ENCODE measurements at places on chromosomes 13 and 19.

- no peak for DNase-seq
Observed at GRCh38 chr19:41299046-41299754, 10.8 kb upstream of the CCDC97 start.

- DNase-seq: no peak
Observed at GRCh38 chr13:19673473-19674430, 40.3 kb downstream of the MPHOSPH8 start.

DNA sequence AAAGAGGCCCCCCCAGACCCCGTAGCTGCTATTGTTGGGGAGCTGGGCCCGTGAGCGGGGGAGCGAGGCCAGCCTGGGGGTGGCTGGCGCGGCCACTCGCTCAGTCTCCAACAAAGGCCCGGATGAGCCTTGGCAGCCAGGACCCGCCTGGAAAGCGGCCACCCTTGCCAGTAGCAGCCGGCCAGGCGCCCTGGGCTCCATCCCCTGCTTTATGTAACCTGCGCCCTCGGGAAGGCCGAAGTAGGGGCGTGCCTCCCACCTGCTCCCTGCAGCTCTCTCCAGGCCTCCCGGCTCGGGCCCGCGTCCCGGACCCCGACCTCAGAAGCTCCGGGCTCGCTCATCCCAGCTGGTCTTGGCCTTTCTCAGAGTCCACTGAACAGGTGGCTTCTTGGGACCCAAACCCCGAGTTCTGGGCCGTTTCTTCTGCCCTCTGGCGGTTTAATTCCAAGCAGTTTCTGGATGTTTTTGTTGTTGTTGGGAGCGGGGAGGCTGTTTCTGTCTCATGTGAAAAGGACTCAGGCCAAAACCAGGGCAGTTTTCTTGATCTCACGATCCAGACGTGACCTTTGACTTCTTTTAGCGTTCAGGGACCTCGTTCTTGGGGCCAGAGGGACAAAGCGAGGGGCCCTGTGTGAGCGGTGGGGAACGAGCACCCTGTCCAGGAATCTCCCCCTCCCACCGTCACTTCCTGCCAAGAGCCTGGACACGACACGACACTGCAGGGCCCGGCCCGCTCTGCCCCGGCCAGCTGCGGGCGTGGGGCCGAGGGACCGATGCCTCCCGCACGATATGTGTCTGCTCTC is 1.2 kb downstream of the CDC34 start:
- peak; percentile 81 for DNase-seq

DNA sequence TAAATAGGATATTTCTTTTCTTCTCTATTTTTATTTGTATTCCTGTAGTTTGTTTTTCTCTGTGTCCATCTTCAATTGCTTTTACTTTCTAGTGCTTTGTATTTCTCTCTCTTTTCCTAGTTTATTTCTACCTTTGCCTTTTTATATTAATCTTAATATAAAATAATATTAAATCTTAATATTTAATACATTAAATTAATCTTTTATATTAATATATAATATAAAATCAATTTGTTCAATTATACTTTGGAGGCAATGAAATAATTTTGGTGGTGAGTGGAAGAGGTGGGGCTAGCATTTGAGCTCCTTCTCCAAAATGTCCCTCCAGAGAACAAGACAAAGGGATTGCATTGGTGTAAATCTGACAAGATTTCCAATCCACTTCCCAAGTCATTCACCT is 6.3 kb upstream of the CPB2 start:
- no peak for DNase-seq

DNA sequence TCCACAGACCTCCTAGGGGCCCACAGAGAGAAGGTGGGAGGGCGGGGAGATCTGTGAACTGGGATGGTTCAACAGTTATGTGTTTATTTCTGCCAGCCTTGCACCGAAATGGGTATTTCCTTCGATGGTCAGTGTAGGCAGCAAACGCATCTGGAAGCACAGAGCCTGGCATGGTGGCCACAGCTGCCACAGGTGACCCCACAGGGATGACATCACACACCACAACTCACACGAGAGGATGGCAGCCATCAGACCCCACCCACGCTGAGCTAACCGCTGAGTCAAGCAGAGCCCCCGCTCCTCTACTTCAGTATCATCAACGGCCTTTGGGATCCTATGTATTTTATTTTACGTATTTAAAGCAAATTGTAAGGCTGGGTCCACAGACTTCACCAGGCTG is 37.4 kb downstream of the NAXD start:
- no peak for DNase-seq

- DNase-seq: no peak
Observed at GRCh38 chr19:3175781-3176714, 2.5 kb upstream of the S1PR4 start.

- DNase-seq: no peak
Observed at GRCh38 chr19:29643361-29643935, 21.8 kb upstream of the PLEKHF1 start.

- no peak for DNase-seq
Observed at GRCh38 chr19:18586306-18586705, 2.3 kb upstream of the REX1BD start.

- no peak for DNase-seq
Observed at GRCh38 chr19:39413911-39414608, 1.6 kb downstream of the PLEKHG2 start.

- DNase-seq: no peak
Observed at GRCh38 chr13:58882516-58882915, 1251.0 kb downstream of the PCDH17 start.

DNA sequence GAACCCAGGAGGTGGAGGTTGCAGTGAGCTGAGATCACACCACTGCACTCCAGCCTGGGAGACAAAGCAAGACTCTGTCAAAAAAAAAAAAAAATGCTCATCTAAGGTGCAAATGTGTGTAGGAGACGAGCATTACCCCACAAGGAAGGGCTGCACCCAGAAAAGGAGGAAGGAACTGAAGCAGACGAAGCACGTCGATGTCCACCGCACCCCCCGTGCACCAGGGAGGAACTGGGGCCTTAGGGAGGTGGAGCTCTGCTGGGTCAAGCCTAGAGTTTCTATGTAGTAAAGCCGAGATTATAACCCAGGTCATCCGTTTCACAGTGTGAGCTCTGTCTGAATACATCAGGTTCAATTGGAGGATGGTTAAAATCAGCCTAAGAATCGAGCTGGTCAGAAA is 1.1 kb downstream of the VSTM1 start:
- no peak for DNase-seq

DNA sequence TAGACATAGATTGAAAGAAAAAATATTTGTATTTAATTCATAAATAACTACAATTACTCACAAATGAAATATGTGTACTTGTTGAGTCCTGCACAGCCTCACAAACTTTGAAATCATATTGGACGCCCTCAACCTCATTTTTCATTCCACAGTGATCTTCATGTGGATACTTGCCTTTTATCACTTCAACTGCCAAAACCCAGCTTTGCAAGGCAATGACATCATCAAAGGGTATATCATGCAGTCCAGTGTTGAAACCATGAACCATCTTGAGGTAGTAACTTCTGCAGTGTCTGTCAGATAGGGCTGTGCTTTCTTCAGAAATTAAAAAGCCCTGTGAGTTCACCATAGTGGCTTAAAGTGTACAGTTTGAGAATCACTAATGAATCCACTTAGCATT is 82.2 kb downstream of the HS6ST3 start:
- DNase-seq: no peak

DNA sequence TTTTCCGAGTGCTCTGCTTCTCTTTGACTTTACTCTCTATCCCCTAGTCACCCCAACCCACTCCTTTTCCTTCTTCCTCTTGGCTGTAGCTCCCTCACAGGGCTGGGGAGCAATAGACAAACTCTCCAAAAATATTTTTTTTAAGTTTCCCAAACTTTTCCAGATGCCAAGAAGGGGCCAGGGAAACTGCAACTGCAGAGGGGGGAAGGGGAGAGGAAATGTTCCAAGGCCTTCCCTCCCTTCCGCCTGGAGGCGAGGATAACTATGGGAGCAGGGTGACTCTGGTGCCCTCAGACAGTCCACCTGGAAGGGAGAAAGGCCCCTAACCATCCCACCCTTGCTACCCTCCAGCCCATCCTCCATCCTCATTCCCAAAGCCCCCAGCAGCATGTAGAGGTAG is 49.4 kb downstream of the LYL1 start:
- no peak for DNase-seq

- DNase-seq: no peak
Observed at GRCh38 chr19:36488846-36489117, 579 bp downstream of the ZNF566 start.

DNA sequence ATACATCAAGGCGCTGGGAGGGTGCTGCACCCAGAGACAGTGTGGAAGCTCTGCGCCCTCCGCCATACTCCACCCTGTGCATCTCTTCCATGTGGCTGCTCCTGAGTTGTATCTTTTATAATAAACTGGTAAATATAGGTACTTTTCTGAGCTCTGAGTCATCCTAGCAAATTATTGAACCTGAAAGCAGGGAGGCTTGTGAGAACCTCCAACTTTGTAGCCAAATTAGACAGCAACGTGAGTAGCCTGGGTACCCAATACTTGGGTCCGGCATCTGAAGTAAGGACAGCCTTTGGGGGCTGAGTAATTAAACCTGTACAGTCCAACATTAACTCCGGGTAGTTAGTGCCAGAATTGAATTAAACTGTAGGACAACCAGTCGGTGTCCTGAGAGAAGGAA is 57.4 kb downstream of the RUBCNL start:
- DNase-seq: no peak

DNA sequence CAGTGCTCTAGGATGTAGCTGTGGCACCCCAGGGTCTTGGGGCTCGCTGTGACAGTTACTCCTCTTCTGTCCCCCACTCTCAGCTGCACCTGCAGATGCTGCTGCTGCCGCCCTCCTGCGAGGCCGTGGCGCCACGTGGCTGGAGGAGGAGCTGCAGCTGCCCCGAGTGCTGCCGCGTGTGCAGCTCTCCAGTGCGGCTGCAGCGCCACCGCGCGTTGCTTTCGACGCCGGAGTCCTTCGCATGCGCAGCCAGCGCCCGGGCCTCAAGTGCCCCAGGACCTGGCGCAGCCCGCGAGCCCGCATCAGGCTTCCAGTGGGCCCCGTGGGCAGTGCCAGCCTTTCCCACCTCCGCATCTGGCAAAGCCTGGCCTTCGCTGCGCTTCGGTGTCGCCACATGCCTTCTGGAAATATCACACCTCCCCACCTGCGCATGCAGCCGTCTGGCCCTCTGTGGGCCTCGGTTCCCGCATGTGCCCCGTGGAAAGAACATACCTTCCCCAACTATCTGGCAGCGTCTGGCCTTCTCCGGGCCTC is 692 bp upstream of the ZNF580 start:
- DNase-seq: no peak

- DNase-seq: peak; percentile 38
Observed at GRCh38 chr19:34990578-34991192, 9.4 kb upstream of the GRAMD1A start.

- DNase-seq: no peak
Observed at GRCh38 chr19:3977242-3978143, 6.6 kb upstream of the DAPK3 start.

DNA sequence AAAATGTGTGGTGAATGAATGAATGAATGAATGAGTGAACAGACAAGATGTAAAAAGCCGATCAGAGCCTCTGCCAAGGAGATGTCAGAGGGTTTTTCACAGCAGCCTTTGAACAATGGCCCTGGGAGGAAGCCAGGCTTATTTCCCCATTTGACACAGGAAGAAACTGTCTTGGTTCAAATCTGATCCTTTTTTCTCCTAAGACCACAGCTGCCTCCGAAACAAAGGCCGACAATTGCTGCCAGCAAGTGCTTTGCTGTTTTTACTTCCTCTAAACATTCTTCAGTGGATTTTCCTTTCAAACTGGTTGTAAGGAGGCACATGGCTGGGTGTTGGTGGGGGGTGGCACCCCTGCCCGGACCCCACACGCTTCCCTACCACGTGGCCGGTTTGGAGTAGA is 44.2 kb upstream of the HOMER3 start:
- DNase-seq: no peak

DNA sequence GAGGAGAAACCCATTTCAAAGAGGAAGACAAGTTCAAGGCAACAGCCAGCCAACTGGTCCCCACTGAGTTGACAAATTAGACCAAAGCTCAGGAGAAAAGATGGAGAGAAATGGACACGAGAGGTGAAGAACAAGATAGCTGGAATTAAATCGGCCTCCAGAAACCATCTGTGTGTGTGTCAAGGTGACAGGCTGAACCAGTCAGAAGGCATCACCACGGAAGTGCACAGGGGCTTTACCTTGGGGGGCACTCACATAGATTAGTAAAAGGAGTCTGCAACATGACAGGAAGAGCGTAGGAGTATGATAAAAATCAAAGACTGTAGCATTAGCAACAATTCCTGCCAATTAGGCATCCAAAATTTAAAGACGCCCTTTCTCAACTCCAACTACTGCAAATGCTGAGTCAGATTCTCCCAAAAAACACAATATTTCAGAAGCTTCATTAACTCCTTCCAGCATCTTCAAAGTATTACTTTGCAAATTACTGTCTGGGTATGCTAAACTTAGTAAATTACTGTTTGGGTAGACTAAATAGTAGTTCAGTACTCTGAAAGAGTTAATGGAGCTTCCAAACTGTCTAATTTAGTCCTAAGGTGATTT is 66.2 kb downstream of the FOXO1 start:
- DNase-seq: no peak

DNA sequence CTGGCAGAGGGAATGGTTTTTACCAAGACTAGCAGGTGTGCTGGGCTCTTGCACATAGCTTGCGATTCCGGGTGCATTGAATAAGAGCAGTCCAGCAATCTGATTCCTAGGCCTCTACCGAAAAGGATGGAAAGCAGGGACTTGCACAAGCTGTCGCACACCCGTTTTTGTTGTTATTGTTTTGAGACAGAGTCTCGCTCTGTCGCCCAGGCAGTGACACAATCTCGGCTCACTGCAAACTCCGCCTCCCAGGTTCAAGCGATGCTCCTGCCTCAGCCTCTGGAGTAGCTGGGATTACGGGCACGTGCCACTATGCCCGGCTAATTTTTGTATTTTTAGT is 5.5 kb downstream of the EBI3 start:
- no peak for DNase-seq
